ENCODE measurements at places on chromosomes 1 and 21.

DNA sequence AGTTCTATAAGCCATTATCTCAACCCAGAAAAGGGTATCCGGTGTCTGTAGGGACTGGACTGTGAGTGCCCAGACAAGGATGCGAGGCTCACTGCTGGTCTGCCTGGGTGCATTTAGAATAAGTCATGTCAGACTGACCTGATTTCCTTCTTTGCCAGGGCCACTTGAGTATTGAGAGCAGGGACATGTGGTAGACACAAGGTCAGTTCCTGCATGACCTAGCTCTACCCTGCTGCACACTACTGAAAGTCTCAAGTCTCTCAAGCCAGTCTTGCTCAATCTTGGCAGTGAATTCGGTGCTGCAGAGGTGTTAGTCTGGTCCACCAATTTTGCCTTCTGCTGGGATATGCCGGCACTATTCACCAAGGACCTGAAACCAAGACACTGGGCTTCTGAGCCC lies 180.1 kb downstream of the C1orf94 start:
- no peak for DNase-seq

DNA sequence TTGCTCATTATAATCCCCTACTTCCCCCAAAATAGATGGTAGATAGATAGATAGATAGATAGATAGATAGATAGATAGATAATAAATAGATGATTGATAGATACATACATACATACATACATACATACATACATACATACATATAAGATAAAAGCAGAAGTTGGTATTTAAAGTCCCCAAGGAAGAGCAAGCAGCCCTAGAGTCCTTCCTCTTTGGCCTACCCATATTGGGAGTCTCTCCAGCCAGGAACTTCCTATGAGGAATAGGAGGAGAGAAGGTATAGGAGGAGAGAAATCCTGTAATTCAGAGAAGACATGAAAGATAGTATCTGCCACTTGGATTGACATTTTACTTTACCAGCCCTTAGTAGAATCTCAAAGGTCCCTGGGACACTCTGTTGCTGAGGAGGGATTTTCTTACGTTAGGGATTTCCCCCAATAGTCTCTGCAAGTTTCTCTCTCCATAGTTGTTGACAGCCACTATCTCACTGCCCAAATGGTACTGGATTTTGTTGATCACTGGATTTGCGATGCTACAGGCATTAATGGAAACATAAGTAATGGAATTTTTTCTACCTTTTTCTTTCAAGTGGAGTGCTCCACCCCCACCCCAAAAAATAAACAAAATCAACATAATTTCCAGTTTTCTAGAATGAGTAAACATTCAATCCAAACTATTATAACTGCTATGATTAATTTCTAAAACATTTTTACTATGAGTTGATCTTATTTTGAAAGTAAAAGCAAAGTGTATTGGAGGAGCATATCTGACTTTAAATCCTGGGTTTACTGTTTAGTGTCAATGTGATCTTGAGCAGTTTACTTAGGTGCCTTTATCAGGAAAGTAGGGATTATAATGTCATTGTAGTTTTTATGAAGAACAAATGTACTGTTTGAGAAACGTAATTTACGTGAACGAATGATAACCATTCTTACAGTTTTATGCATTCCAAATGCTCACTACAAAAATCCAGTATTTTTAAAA lies 93.2 kb upstream of the TNFSF4 start:
- no peak for DNase-seq

- DNase-seq, result no peak
Measured at GRCh38 chr1:168755800-168756418, 26.9 kb upstream of the DPT start.

- no peak for DNase-seq
Measured at GRCh38 chr1:24980836-24981630, 51.0 kb upstream of the RUNX3 start.

GRCh38 chr1:107061886-107062285 lies 5.4 kb downstream of the PRMT6 start:
- no peak for DNase-seq

GRCh38 chr21:29641635-29642550 lies 297.9 kb downstream of the GRIK1 start:
- no peak for DNase-seq

DNA sequence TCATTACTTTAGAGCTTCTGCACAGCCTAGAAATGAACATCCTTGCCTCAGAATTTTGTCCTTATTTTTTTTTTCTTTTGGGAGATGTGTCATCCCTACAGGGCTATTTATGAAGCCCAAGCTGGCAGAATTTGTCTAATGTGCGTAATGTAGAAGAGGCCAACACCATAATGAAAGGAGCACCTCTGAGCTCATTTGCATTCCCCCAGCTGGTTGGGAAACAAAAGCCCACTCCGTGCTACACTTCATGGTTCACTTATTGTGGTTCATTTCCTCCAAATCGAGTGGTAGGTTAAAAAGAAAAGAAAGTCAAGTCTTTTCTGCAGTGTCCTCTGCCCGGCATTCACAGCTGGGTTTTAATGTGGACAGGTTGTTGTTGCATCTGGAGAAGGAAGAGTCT lies 73.5 kb downstream of the KAZN start:
- DNase-seq, result no peak

- no peak for DNase-seq
Measured at GRCh38 chr1:94734963-94735901, 84.9 kb upstream of the SLC44A3 start.

DNA sequence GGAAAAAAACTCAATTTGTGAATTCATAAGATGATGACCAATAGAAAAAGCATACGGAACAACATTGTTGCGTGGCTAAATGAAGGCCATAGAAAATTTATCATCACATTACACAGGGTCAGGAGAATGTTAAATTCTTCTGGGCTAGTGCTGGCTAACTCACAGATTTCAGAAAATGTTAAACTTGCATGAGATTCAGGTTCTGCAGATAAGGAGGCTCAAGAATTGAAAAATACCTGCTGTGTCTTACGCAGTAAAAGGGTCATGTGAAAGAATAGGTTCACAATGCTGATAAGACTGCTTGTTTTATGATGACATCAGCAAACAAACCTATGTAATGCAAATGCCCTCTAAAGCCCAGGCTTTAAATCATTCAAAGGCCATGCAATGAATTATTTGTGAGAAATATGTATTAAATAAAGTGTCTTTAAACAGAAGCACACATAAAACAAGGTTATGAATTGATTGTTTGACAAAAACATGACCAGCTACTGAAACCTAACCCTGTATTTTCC lies 378.8 kb downstream of the USP25 start:
- DNase-seq, result no peak

DNA sequence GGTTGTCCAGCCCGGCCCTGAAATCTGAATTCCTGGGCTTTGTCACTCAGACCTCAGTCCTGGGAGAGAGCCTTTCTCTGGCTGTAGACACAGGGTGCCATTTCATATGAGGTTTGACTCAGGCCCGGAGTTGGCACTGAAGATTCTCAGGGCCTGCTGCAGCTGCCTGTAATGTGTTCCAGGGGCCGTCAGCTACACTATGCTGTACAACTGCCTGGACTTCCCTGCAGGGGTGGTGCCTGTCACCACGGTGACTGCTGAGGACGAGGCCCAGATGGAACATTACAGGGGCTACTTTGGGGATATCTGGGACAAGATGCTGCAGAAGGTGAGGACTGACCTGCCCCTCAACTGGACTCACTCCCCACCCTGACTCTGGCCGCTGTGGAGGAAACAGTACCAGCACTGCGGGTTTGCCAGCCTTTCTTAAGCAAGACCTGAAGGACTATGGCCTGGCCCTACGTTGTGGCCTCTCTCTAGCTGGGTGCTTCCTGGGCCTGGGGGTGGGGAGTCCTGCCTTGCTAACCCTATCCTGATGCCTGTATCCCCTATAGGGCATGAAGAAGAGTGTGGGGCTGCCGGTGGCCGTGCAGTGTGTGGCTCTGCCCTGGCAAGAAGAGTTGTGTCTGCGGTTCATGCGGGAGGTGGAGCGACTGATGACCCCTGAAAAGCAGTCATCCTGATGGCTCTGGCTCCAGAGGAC lies 18.9 kb downstream of the FAAH start:
- no peak for DNase-seq

DNA sequence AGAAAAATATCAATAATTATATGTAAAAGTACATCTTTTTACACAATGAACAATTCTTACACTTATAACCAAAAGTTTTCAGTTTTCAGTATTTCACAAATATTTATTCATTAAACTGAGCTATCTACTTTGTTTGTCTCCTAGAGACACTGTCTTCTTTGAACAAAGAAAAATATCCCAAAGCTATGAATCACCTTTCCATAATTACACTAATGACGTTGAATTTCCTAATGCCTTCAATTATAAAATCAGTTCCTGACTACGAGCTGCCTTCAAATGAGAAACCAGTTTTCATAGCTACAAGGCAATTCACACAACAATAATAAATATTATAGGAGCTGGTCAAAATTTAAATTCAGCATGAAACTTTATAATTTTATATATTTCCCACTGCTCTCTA lies 201.8 kb upstream of the BRINP3 start:
- no peak for DNase-seq

DNA sequence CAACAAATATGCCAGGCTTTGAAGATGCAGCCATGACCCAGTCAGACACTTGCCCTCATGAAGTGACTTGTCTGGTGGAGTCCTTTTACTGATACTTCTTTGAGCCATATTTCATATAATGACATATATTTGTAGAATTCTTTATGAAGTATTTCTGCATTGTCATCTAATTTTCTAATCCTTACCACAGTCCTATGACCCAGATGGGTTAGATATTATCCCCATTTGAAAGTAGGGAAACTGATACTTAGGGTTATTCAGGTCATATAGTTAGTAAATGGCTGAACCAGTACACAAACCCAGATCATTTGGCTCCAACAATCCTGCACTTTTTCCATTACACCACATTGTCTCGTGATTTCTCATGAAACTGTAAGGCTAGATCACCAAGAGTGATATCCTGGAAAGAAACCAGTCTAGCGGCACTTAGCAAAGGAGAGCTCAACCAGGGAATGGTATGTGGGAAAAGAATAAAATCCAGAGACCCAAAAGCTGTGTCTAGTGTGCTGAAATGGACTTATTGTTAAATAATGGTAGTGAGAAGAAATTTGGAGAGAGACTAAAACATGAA lies 49.6 kb downstream of the ZFYVE9 start:
- DNase-seq, result no peak

GRCh38 chr1:61975638-61976037 lies 219.0 kb upstream of the L1TD1 start:
- DNase-seq, result no peak

GRCh38 chr1:11229203-11229602 lies 33.1 kb downstream of the MTOR start:
- no peak for DNase-seq

DNA sequence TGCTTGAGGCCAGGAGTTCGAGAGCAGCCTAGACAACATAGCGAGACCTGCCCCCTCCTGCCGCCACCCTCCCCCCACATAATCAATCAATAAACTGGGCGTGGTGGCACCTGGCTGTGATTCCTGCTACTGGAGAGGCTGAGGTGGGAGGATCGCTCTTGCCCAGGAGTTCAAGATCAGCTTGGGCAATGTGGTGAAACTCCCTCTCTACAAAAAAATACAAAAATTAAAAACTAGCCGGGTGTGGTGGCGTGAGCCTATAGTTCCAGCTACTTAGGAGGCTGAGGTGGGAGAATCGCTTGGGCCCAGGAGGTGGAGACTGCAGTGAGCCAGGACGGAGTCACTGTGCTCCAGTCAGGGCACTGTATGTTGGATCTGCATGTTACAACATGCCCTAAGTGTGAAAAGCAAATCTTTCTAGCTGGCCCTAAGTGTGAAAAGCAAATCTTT lies 7.0 kb upstream of the MDM4 start:
- DNase-seq, result no peak
